ENCODE measurements at places on chromosomes 1 and 21.

- DNase-seq: no peak
Measured at GRCh38 chr1:169368406-169368769, 393 bp downstream of the BLZF1 start.

DNA sequence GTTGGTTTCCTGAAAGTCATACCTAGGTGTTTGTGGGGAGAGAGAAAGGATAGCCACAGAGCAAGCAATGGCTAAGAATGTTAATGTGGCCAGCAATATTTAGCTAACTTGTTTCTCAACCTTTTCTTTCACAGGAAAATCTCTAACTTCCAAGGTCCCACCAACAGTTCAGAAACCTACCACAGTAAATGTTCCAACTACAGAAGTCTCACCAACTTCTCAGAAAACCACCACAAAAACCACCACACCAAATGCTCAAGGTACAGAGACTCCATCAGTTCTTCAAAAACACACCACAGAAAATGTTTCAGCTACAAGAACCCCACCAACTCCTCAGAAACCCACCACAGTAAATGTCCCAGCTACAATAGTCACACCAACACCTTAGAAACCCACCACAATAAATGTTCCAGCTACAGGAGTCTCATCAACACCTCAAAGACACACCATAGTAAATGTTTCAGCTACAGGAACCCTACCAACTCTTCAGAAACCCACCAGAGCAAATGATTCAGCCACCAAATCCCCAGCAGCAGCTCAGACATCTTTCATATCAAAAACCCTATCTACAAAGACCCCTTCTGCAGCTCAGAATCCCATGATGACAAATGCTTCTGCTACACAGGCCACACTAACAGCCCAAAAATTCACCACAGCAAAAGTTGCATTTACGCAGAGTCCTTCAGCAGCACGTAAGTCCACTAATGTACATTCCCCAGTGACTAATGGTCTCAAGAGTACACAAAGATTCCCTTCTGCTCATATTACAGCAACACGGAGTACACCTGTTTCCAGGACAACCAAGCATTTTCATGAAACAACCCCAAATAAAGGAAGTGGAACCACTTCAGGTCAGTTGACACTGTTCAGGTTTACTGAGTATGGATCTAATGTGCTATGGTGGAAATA is 15.3 kb downstream of the CD55 start:
- DNase-seq: peak; percentile 28

DNA sequence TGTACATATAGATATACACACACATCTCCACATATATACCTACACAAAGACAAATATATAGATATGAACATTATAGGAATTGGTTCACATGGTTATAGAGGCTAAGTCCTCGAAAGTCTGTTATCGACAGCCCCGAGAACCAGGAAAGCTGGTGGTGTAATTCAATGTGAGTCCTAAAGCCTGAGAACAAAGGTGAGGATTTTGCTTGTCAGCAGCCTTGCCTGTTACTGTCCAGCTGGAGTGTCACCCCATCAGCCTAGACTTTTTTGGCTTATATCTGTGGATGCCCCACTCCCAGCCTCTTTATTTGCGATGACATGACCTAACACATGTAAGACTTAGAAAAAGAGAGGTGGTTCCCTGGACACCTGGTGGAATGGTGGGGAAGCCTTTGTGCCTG is 97.0 kb downstream of the GIPC2 start:
- no peak for DNase-seq

DNA sequence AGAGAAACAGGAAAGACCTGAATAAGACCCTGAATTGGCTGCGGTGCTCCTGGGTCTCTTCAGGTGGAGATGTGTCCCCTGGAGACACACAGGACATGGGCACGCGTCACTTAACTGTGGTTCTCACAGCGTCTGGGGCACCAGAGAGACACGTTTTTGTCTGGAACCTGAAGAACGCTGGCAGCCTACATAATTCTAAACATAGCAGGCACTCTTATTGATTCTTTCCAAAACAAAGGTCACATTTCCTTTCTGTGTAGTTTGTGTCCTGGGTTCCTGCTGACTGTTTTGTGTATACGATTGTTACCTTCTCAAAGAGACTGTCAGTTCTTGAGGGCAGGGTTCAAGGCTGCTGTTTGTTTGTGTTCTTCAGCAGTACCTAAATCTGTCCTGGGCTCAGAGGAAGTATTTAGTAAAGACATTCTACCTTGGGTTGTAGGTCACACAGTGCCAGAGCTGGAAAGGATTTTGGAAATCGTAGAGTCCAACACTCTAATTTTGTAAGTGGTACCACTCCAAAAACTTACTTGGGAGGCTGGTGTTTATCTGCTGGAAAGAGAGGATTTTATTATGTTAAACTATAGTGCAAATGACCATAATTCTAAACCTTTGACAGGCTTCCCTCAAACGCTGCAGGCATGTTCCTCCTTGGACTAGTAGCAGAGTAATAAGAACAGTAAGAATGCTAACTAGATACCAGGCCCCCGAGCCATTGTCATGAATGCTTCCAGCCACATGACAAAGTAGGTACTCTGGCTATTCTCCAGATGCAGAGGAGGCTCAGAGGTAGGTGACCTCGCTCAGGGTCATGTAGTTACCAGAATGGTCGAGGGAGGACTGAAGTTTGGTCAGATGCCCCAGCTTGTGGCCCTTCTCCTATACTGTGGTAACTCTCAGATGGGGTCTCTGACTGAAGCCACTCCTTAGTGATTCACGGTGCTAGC is 164.3 kb downstream of the DHRS3 start:
- DNase-seq: no peak

DNA sequence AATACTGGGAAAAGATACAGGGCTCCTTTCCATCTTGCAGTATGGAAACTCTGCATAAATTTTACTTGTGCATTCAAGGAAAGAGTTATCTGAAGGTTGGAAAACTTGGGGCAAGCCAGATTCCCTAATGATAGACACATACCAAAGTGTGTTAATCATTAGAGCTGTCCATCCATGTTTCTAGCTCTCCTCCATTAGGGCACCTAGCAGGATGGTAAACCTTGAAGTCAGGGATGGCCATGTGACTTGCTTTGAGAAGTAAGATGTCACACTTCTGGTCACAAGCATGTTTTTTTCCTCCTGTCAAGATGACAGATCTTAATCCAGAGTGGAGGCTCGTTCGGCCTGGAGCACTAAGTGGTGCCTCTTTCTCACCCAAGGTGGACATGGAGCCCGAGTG is 241.9 kb upstream of the RUNX1 start:
- DNase-seq: no peak

DNA sequence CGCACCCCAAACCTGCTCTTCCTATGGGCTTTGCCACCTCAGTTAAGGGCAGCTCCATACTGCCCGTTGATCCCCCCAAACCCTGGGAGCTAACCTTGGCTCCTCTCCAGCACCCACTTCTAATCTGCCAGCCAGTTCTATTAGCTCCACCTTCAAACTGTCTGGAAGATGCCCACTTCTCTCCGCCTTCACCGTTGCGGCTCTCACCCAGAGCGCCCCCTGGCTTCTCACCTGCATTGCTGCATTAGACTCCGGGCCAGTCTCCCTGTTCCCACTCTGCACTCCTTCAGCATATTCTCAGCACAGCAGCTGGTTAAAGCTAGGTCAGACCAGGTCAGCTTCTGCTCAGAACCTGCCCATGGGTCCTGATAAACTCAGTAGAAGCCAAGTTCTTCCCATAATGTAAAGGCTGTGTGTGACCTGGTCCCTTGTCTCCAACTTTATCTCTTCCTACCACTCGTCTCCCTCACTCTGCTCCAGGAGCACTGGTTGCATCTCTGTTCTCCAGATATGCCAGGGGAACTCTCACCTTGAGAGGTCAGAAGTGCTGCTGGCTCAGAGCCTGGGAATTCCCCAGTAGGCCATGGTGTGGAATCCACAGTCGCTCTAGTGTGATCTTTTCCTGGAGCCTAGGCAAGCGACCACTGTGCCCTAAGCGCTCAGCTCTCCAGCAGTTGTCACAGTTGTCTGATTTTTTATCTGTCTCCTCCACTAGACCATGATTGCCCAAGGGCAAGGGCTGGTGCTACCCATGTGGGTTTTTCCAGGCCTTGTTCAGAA is 150.3 kb downstream of the HMGB4 start:
- DNase-seq: no peak

GRCh38 chr1:15139654-15140350 is 13.7 kb upstream of the TMEM51 start:
- no peak for DNase-seq

GRCh38 chr1:202286622-202287097 is 55.1 kb downstream of the UBE2T start:
- DNase-seq: no peak

DNA sequence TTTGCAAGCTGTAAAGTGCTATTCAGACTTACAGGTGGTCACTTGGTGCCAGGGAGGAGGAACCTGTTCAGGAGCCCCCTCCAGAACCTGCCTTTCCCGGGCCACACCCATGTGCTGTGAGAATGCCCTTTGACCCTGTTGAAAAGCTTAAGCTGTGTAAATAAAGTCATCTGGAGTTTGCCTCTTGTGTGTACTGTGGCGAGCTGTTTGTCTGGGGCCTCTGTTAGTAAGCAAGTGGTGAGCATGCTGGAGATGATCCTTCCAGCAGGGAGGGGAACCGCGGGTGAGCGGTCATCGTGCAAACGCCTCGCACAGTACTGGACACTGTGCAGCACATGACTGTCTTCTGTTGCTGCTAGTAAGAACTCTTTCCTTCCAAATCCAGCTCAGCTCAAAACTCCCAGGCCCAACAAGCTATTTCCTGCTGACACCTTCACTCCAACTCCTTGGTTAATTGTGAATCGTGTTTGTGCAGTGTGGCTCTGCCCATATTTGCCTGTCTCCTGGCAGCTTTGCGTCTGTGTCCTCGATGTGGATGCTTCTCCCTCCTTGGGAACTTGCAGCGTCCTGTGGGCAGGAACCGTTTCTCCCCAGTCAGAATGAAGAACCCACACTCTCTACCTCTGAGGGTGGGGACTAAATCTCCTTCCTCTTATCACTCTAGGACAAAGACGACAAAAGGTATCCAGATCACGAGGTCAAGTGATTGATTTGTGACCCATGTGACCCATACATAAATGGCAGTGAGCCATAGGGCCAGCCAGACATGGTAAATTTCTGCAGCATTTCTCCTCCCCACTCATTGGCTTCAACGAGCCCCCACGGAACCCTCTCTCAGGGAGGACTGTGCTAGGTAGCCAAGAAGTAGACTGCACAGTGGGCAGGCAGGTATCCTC is 13.9 kb upstream of the BTG2 start:
- DNase-seq: no peak

- DNase-seq: no peak
Measured at GRCh38 chr21:32410916-32411315, 1.6 kb upstream of the EVA1C start.

DNA sequence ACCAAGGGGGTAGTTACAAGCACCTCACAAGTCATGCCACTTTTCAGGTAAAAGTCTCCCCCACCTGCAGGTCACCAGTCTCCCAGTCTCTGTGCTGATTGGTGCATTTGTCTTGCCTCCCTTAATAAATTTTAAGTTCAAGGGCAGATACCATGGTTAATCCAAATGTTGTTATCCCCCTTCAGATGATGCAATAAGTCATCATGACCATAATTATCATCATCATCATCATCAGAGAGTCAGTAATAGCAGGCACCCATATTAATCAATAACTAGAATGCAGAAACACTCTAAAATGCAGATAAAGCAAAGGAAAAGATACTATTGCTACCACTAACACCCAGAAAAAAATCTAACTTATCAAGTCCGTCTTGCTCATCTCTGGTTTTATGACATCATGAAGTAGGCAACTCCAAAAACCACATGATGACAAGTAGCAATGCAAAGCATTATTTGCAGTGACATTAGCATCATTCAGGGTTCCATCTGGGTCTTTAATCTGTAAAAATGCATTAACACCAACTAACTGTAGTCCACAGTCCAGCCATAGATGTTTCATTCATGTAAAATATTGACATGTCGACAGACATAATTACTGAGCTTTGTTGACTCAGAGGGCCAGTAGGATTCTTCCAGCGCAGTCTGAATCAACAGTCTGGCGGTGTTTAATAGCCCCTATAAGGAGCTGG is 492.0 kb upstream of the RUNX1 start:
- no peak for DNase-seq

- no peak for DNase-seq
Measured at GRCh38 chr1:17347769-17348592, 24.0 kb upstream of the PADI6 start.

- no peak for DNase-seq
Measured at GRCh38 chr21:39852726-39853500, 14.3 kb upstream of the PCP4 start.
